ENCODE measurements at places on chromosomes 11 and 22.
A peak's percentile ranks its signal among the peaks of the same experiment; 100 is the strongest.

- peak; percentile 45 for DNase-seq
Observed at GRCh38 chr22:37680191-37680851, 4.9 kb downstream of the LGALS1 start.

DNA sequence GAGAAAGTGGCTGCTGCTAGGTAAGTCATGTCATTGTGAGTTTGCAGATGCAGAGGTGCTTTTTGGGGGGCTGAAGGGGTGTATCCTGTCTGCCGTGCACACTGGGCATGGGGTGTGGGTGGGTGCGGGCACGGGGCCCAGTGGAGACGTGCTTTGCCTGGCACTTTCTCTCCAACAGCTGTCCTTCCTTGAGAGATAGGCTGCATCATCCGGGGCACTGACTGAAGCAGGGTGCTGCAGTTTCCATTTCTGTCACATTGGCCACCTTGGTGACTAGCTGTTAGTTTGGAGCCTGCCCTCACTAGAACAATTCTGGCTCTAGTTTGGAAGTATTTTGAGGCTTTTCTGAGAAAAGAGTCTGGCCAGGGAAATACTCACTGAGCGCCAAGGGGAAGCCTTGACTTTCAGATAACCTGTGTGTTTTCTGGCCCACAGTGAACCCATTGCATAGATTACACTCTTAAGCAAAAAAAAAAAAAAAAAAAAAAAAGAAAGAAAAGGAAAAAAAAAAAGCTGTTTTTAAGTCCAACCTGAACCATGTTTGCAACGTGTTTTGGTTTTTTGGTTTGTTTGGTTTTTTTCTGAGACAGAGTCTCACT lies 219.2 kb downstream of the NAV2 start:
- DNase-seq = no peak

GRCh38 chr11:68003846-68004550 lies at the start of gene UNC93B1:
TSS of gene UNC93B1 (minus strand) at chr11:68004097. CDS start at chr11:68004043, 54 bp downstream.
- peak; percentile 88 for DNase-seq

DNA sequence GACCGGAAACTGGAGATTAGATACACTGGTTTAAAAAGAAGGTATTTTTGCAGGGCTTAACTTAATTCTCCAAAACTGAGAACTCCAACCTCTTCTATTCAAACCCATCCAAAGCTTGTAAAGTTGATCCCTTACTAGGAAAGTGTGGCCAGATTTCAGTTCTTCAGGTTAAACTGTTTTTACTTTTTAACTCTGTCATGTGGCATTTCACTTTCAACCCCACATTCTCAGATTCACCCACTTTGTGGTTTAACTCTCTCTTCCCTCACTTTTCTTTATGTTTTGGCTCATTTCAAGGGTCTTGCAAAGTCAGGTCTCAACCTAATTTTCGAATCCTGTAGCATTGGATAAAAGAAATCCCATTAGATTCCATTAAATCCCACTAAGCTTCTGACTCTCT lies 75.4 kb downstream of the MPPED2 start:
- DNase-seq = no peak

- no peak for DNase-seq
Observed at GRCh38 chr22:40411506-40411861, 41.1 kb downstream of the SGSM3 start.

DNA sequence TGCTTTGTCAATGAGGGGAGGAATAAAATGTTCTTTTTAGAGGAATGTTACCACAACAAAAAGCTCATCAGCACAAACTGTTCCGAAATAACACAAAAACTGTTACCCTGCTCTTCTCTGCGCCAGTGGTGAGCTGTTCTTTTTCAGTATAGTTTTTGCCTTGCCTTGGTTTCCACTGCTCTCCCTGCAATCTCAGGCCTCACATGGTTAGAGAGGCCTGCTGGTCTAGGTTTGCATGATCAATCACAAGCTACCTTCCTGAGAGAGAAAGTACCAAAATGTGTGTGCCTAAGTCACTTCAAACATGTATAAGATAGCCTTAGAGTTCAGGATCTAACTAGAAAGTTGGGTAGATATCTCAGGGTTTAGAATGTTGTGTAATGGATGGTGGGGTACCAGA lies 114.6 kb downstream of the STIM1 start:
- no peak for DNase-seq
